NCI-H748 treated with DMSO at 0.1 percent for 48 hours (cell line): ENCODE measurements at places on chromosomes 2 and 18.

DNA sequence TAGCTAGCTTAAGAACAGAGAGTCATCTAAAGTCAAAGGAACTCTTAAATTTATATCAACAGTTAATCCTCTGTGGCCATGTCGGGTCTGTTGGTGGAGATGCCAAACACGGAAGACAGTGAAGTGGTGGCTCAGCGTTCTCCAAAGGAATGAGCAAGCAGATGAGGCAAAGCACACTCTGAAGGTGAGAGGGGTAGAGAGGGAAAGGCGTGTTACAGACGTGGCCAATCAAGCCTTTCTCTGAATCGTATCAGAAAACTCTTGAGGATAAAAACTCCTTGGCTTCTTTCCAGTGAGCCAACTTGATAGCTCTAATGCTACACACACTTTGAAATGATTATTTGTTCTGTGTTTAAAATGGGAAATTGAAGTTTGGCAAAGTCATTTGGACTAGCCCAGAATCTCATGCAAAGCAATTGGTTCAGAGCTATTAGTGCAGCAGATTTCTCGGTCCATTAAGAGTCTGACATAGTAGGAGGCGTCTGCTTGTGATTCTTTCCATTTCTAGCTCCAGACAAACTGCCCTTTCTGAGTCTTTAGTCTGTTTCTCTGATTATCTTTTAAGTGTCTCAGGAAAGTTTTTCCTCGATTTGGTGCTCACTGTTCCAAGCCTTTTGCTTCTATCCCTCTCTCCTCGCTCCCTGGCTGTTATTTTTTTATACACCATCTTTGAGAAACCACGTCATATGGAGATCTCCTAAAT is 57.5 kb upstream of the CPO start:
- DNase-seq = no peak

DNA sequence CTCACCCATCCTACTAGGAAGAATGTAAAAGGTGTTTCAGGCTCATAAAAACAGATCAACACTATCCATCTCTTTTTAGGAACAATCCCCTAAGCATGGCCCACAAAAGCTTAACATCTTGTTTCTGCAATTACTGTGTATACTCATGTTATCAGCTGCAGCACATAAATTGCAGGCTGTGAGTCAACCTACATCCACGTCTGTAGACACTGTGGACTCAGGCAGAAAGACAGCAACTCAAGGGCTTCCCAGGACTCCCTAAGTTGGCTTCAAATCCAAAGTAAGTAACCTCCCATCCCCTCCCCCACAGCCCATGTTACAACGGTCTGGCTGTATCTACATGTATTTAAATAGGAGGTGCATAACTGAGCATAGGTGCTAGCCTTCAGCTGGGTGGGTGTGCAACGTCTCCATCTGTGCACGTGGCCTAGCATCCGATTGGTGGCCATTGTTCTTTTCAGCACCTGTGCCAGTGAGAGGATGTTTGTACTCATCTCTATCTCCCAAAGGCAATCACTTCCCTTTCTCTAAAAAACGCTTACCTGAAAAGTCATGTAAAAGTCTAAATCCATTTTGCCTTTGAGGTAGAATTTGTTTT is 30.1 kb downstream of the UXS1 start:
- no peak for DNase-seq

DNA sequence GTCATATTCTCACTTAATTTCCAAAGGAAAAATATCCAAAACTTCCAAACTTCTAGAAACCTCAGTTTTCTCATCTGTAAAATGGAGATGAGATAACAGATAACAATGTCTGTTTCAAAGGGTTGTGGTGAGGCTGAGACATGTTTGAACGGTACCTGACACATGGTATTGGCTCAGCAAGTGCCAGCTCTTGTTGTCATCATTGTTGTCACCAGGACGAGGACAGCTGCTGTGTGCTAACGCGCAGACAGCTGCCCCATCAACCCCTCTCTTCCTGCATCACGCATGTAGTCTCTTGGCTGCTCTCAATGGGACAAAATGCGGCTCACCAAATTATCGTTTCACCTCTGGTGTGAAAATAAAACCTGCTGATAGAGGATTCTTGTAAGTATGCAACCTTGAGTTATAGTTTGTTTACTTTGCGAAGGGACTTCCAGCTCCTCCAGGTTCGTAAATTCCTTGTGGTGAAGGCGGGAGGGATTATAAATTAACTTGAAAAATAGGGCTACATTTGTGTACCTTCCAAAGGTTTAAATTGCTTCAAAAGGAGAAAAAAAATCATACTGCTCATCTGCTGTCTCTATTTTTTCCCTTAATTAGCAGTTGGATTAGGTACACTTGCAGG is 605.4 kb downstream of the BCL11A start:
- DNase-seq = no peak

GRCh38 chr2:232623768-232624765 is 9.3 kb upstream of the EFHD1 start:
- no peak for DNase-seq

DNA sequence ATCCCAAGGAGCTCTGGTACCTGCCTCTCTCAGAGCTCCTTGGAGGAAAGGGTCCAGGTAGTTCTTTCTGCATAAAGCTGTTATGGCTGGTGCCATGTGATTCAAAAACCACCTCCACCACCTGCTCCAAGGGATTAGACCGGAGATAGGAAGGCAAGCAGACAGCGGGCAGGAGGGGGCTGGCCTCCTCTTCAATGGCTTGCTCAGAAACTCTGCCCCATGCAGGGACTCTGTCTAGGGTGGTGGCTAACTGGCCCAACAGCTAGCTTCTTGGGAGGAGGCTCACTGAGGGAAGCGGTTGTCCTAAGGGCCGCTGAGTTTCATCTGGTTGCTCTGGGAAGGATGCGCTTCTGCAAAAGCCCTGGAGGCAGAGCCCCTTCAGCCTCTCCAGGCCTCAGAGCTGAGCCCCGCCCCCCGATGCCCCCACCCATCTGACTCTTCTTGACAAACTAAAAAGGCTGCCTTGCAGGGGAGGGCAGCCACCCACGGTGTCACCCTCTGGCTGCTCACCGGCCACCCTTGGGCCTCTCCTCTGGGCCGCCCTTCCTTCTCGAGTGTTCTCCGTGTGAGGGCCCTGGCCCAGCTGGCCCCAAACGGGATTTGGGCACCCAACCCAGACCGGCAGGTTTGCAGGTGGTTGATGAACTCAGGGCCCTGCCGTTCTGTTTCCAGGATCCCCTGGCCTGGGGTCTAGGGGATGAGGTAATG is 90.2 kb downstream of the MCFD2 start:
- DNase-seq = no peak

DNA sequence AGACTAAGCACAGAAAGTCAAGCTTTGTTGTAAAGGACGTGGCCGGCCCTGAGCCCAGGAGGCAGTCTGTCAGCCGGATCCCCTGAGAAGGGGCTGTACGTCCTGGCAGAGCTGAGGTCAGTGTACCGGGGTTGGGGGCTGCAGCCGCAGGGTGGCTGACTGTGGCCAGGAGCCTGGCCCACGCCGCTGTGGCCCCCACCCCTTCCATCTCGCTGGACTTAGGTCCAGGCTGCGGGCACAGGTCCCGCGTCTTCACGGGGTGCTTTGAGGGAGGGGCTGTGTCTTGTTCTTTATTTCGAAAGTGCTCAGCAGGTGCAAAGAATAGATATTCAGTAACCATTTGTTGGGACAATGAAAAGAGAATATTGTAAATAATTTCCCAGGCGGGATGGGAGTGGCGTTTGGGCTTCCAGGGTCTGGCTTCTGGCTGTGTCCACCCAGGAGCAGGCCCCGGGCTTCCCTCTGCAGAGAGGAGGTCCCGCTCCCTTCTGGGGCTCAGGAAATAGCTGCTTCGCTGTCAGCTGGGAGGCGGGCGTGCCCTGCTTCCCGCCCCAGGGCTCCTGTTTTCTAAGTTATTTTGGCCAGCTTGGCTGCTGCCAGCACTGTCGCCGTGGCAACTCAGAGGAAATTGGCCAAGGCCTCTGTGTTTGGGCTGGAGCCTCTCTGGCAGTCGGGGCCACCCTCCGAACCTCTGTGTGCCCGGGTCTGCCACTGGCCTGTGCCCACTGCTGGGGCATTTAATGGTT is 7.4 kb downstream of the NFATC1 start:
- DNase-seq = peak; percentile 32

DNA sequence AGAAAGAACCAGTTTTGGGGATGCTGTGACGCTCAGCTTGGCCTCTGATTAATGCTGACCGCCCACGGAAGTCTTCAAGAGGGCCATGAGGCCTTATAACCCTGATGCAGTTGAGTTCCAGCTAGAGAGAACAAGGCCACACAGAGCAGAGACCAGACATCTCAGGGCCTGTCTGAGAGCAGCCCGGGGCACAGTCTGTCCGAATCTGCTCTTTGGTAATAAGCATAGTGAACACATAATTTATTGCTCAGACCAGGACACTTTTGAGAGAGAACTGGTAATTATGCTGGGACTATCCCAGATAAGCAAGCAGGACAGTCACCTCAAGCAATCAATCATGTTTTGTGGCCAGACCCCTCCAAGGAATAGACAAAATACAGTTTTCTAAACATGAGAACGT is 68.5 kb downstream of the STPG4 start:
- no peak for DNase-seq

DNA sequence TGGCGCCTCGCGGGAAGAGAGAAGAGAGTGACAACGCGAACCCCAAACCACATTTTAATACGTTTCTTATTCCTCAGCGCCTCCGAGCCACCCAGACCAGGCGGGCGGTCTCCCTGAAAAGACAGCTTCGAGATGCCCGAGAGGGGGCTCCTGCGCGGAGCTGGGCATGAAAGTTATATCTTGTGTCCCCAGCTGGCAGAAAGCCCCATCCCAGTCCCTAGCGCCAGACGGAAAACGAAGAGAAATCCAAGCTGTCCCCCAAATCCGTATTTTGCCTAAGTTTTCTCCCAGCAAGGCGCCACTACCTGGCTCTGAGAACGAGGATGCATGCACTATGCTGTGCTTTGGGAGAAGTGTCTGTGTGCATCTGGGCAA is 797 bp downstream of the NXPH2 start:
- DNase-seq = no peak

- DNase-seq = no peak
Measured at GRCh38 chr2:85303780-85304531, 23.8 kb downstream of the TGOLN2 start.

GRCh38 chr2:20411361-20411894 is 35.4 kb upstream of the RHOB start:
- peak; percentile 53 for DNase-seq

DNA sequence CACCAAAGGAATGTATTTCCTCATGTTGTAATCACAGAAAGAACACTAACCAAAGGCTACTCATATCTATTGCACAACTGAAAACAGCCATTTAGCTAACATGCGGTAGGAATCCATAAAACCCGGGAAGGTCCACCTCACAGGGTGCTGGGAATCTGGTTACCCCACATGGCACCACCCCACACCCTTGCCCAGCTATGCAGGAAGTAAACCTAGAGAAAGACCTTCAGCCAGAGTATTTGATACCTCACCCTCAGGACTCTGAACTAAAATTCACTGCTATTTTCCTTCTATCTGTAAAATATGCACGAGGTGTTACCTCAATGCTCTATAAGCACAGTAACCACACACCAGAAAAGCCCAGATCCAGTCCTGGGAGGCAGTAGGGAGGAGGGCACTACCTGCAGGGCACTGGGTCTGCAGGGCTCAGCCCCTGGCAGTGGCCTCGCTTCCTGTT is 45.8 kb downstream of the PTPN2 start:
- DNase-seq = no peak

DNA sequence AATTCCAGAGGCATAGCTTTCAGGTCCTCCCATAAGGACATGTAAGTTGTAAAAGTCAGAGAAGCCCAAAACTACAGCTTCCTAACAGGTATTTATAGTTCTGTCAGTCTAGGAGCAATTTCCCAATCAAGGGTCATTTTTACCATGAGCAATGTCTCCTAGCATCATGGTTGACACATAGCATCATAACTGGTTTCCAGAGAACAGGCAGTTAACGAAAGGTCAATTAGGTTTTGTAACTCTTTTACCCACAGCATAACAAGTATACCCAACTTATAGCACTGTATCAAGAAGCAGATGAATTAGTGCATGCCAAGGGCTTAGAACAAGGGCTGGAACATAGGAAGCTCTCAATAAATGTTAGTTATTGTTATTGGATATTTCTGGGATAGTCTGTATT is 110.1 kb downstream of the MREG start:
- DNase-seq = no peak
